ENCODE measurements at places on chromosomes 12 and 14.

DNA sequence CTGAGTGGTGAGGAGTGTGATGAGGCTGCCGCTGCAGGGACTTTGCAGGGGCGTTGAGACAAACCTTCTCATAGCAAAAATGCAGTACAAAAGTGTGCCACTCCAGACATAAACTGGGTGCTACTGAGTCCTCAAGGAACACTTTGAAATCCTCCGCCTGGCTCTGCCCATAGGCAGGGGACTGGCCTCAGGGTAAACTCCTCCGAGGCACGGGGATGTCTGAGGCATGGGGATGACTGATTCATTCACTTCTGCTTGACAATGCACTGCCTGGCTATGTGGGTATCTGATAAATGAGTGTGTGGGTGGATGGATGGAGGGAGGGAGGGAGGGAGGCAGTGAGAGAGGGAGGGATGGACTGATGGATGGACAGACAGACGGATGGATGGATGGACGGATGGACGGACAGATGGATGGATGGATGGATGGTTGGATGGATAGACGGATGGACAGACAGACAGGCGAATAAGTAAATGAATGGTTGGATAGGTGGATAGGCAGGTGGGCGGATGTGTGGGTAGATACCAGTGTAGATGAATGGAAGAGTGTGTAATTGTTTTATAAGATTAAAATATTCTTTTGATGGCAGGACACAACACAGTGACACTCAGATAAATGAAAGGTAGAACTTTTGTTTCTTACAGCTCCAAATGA, 2.1 kb upstream of the BDKRB2 start:
- DNase-seq: no peak

DNA sequence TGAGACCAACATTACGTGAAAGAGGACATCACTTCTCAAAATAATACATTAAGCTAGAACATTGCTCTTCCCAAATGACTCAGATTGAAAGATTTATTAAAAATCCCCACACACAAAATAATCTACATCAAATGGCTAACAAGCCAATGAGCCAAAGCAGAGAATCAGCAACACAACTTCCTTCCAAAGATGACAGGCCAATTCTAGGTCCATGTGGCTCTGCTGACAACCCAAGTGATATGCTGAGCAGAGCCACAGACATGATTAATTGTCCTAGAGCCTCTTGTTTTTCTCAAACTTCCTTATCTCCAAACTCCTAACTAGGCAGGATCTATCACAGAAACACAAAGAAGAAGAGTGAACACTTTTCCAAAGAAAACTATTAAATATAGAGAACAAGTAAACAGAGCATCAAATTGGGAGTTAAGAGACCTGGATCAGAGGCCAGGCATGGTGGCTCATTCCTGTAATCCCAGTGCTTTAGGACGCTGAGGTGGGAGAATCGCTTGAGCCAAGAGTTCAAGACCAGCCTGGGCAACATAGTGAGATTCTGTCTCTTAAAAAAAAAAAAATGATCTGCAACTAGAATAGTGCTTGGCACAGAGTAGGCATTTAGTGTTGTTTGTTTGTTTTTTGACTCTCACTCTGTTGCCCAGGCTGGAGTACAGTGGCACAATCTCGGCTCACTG, 38.5 kb downstream of the SENP1 start:
- no peak for DNase-seq

DNA sequence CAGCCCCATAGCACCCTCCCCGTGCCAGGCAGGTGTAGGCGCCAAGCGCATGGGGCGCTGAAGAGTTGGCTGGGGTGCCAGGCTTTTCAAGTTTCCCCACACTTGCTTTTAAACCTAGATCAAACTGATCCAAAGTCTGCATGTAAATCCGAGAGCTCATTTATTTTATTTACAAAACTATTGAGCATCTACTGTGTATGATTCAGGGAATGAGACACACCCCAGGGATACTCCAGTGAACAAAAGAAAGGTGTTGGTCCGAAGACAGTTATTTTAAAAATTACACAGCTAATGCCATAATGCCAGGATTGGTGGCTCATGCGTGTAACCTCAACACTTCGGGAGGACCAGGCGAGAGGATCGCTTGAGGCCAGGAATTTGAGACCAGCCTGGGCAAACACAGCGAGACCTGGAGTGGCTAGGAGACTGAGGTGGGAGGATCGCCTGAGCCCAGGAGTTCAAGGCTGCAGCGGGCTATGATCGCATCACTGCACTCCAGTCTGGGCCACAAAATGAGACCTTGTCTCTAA, 780 bp upstream of the SLC41A2 start:
- DNase-seq: no peak

DNA sequence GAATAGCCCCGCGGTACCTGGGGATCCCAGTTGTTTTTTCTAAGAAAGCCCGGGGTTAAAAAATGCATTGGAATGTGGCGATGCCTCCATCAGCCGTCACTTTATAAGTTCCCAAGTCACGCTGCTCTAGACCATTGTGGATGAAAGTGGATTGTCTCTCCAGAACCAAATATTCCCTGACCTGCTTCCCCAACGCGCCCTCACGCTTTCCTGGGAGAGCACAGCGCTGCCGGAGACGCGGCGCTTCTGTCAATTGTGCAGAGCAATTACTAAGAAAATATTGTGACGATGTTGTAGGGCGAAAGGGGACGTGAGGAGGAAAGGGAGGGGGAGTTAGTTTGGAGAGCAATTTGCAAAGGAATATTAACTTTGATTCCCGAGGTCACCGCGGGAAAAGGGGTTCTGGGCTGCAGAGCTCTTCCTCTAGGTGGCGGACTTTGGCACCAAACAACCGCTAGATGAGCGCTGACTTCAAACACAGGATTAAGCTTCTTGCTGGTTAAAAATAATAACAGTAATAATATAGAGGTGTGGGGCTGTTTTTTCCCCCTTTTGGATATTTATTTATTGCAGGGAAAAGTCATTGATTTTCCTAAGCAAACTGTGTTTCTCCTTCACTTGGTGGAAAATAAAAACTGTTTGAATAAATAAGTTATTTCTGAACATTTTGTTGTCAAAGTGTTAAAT, 9.6 kb upstream of the FOXG1 start:
- DNase-seq: no peak

GRCh38 chr12:128269181-128269591, 2.2 kb downstream of the TMEM132C start:
- DNase-seq: no peak

GRCh38 chr12:5505116-5505515, 73.2 kb downstream of the NTF3 start:
- no peak for DNase-seq
